ENCODE measurements at places on chromosomes 2 and 18.

GRCh38 chr2:80149991-80150390, 154.6 kb downstream of the LRRTM1 start:
- peak; percentile 6 for DNase-seq

GRCh38 chr2:108414256-108414876, 34.6 kb upstream of the GCC2 start:
- no peak for DNase-seq

- DNase-seq: peak; percentile 67
Observed at GRCh38 chr18:27860011-27860410, 316.9 kb downstream of the CDH2 start.

- DNase-seq: no peak
Observed at GRCh38 chr2:127063701-127064590, 43.0 kb downstream of the BIN1 start.

GRCh38 chr2:10478916-10479315, 30.8 kb upstream of the ODC1 start:
- peak; percentile 5 for DNase-seq

- no peak for DNase-seq
Observed at GRCh38 chr2:151904021-151904420, 75.8 kb upstream of the ARL5A start.

- DNase-seq: no peak
Observed at GRCh38 chr2:69102041-69102593, 89.1 kb downstream of the ANTXR1 start.

- DNase-seq: no peak
Observed at GRCh38 chr18:22224339-22224738, 55.0 kb downstream of the GATA6 start.

DNA sequence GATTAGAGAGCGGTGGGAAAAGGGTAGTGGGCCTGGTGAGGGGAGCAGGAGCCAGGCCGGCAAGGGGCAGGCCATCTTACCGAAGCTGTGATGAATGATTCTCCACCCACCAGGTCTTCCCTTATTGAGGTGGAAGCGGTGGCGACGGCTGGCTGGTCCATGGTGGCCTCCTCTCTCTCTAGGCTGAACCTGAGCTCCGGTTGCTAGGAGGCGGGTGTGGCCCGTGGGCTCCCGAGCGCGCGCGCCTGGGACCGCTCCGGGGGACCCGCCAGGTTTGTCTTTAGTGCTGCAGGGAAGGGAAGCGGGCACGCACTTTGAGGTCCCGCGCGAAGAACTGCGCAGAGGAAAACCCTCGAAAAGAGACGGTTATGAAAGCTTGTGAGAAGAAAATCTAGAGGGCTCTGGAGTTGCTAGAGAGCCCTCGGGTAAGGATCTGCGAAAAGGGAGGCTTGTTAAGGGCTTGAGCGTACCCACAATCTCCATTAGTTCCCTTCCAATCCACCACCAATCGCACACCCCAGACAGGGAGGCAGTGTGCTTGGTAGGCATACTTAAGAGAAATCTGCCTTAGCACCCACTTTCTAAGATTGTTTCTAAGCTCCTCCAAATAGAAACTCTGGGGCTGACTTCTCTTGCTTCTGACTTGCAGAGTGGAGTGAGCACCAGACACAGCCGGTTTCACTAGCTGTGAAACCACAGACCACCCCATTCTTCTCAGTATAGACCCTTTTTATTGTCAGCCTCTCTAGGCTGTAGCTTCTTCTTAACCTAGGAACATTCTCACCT, at the start of gene STPG4:
TSS of gene STPG4 (minus strand) at position 218 of the 786 bp plus-strand sequence. CDS start at position 161, 57 bp downstream.
- no peak for DNase-seq

- no peak for DNase-seq
Observed at GRCh38 chr2:217798191-217798590, 204.6 kb downstream of the TNS1 start.

- DNase-seq: no peak
Observed at GRCh38 chr2:127012215-127012614, 94.7 kb downstream of the BIN1 start.

DNA sequence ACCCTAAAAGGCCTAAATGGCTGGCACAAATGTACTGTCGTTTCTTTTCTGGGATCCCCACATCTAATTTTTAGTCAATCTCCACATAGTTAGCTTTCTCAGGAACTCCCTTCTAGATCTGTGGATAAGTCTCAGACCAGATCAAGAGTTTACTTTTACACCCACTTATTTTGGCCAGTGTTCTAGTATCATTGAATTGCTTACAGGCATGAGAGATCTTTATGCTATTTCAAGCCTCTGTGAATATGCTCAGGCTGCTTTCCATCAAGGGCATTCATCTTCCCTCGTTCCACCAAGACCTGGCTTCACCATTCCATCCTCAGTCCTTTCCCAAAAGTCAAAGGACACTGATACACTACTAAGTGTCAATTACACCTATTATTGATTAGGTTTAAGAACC, 27.8 kb upstream of the SCN1A start:
- DNase-seq: no peak

DNA sequence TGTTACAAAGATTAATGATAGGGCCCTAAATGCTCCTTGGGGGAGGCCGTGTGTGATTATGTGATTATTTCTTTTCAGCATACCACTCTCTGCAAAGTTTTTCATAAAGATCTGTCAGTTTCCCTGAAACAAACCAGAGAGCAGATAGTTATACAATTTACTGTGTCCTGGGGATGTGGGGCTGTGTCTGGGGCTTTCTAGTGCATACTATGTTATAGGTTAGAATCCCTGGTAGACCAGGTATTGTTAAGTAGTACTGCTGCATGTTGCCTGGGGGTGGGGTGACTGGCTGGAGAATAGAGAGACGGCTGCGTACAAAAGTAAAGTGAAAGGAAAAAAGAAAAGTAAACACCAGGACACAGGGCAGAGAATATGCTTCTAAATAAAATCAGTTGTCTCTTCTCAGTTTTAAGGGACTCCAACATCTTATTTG, 3.3 kb upstream of the CCBE1 start:
- DNase-seq: peak; percentile 98

DNA sequence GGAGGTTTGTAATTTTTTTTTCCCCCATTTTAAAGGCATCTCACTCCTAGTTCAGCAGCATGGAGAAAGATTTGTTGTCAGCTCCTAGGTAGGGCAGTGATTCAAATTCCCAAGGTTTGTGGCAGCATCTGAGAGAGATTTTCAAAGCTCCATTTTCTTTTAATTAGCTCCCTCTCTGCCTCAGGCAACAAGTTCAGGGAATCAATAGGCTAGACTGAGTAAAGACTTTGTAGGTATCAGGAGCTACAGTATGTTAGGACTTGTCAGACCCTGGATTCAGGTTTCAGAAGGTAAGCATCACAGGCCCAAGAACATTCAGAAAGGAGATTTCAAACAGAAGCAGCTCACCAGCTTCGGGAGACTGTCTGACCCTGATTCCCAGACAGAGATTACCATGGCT, 273.3 kb upstream of the ERBB4 start:
- no peak for DNase-seq

GRCh38 chr2:102301867-102302362, 9.4 kb upstream of the IL1RL1 start:
- peak; percentile 0 for DNase-seq

GRCh38 chr2:84946204-84947009, 24.6 kb upstream of the KCMF1 start:
- DNase-seq: no peak

GRCh38 chr2:147345246-147345645, 499.6 kb upstream of the ACVR2A start:
- DNase-seq: no peak

- DNase-seq: peak; percentile 89
Observed at GRCh38 chr2:234983011-234983726, 31.4 kb downstream of the SH3BP4 start.

DNA sequence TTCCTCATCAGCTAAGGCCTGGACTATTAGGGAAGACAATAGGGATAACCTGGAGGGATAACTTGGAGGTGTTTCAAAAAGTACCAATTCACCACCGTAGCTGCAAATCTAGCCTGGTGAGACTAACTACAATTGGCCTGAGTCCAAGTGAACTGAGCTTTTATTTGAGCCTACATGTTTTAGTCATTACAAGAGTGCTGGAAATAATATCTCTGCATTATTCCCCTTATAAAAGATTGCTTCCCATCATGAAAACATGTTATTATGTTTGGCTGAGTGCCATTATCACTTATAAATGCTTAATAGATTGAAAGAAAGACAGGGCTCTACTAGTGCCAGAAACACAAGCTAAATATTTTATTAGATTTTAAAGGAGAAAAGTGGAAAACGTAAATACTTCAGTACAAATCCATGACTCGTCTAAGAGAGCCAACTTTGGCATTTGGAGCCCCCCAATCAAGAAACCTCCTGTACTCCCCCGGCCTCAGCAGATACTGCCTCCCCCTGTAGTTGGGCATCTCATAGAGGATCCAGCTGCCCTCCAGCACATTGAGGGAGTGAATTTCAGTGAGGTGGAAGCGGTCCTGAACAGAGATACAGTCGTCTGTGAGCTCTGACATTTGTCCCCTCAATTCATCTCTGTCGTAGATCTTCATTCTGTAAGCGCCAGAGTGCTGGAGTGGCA, 3.6 kb downstream of the CRYGB start:
- DNase-seq: peak; percentile 90

- DNase-seq: no peak
Observed at GRCh38 chr2:8225798-8226197, 456.1 kb upstream of the ID2 start.

DNA sequence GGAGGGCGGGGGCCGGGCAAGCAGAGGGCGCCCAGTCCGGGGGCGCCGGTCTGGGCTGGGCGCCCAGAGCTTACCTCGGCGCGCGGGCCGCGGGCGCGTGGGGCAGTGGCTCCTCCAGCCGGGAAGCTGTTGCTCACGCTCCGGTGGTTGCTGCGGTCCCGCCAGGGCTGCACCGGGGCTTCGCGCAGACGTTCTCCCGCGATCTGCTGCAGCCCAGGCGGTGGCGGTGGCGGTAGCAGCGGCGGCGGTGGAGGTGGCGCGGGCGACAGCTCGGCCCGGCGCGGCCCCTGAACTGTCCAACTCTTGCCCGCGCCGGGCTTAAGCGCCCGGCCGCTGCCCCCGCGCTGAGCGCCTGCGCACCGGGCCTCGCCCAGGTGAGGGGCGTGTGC, 391 bp downstream of the ZNF385B start:
- DNase-seq: peak; percentile 63

DNA sequence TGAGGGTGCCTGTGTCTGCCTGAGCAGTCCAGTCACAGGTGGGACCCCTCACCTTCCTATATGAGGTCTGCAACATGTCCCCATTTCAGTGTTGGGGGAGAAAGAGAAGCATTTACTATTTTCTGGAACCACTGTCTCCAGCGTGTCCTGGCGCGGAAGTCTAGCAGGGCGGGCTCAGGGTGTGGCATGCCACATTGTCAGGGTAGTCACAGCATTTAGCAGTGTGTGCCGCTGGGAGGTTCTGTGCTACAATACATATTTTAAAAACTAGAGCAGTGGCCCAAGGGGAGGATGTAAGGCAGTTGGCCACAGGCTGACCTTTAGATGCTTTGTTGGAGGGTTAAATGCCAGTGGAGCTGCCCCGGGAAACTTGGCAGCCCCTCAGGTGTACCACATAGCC, 12.5 kb downstream of the UBE2F start:
- DNase-seq: no peak

- peak; percentile 31 for DNase-seq
Observed at GRCh38 chr18:44516450-44516849, 164.2 kb upstream of the SETBP1 start.

- DNase-seq: peak; percentile 40
Observed at GRCh38 chr18:32777049-32777448, 4.2 kb upstream of the KLHL14 start.

DNA sequence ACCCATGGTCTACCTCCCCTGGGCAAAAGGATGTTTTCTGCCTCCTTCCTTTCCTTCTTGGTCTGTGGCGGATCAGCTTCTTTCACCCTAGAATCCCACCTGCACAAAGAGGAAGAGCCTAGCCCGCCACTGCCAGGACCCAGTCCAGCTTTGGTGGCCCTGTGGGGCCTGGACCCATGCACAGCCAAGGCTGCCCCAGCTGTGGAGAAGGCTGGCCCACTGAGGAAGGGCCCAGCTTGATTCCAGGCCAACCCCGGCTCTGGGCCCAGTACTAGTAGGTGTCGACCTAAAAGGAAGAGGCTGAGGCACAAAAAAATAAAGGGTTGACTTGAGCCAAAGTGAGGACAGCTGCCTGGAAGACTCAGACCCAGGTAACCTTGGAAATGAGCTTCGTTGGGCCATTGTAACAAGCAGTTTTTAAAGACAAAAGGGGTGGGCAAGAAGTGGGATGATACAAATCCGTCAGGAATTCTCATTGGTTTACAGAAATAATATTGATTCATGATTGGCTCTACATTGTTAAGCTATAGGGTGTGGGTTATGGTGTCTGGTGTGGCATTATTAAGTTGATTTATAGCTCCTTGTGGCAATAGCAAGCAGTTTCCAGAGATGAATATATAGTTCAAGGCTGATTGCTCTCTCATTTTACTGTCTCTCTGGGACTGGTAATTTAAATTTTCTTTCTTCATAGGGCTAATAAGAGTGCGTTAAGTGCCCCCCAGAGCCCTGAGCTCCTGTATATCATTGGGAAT, 29.8 kb upstream of the MAL start:
- peak; percentile 80 for DNase-seq

GRCh38 chr2:8334866-8335325, 347.0 kb upstream of the ID2 start:
- DNase-seq: no peak

DNA sequence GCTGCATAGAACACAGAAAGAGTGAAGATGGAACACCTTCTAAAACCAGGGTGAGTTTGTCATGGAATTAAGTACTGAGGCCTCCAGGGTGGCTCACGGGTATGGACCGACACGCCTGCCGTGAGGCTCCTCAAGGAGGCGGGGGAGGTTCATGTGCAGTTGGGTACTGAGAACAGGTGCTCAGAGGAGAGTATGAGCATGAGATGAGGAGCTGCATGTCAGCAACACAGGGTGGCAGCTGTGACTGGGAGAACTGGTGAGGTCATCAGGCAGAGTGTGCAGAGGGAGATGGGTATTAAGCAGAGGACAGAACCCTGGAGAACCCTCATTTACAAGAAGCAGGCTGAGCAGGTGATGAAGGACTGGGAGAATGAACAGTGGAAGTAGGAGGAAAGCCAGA, 63.2 kb upstream of the KLHL29 start:
- DNase-seq: no peak

GRCh38 chr2:63743982-63744966, 97.4 kb upstream of the UGP2 start:
- DNase-seq: no peak

DNA sequence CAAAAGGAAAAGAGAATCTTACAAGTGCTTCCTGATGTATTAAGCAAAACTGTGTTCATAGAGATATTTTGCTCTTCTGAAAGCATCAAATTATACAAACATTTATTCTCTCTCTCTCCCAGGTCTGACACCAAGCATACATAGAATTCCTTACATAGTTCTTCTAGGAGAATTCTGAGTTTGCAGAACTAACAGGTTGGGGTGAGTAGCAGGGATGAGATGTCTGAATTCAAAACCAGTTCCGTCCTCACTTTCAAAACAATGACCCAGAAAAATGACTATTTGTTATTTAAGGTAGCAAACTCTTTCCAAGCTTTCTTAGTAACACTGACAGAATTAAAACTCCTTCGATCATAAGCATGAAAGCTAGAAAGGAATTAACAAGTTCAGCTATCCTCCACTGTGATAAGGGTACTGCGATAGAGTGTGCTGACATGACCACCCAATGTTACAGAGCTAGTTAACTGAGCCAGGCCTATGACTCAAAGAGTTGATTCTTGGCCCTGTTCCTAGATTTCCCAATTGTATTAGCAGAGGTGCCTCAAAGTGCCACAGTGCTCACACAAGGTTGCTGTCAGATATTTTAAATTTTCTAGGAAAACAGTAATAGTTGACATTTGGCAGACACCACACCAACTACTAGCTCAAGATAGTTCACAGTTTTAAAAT, 85.8 kb upstream of the SETBP1 start:
- DNase-seq: no peak

- DNase-seq: no peak
Observed at GRCh38 chr2:161980976-161981375, 93.0 kb downstream of the DPP4 start.

- DNase-seq: no peak
Observed at GRCh38 chr2:159903443-159904126, 105.6 kb upstream of the CD302 start.

Measured in NCI-H69 (cell line).